ENCODE measurements at places on chromosomes 1 and 21.
A peak's percentile ranks its signal among the peaks of the same experiment; 100 is the strongest.

- no peak for DNase-seq
These were observed 13.8 kb downstream of the UBE4B start for GRCh38 chr1:10046356-10047085.

- peak; percentile 87 for DNase-seq
These were observed 12.1 kb downstream of the ATP5PF start for GRCh38 chr21:25722631-25723030.

- DNase-seq: peak; percentile 32
These were observed 626 bp upstream of the HLCS start for GRCh38 chr21:36966821-36967768.

GRCh38 chr1:94180650-94181049, 56.7 kb downstream of the ARHGAP29 start:
- DNase-seq: no peak

- DNase-seq: no peak
These were observed 322.4 kb upstream of the SGIP1 start for GRCh38 chr1:66211521-66211920.

- no peak for DNase-seq
These were observed 72.4 kb downstream of the SEC16B start for GRCh38 chr1:177897281-177897997.
